ENCODE measurements at places on chromosomes 2 and 18.

DNA sequence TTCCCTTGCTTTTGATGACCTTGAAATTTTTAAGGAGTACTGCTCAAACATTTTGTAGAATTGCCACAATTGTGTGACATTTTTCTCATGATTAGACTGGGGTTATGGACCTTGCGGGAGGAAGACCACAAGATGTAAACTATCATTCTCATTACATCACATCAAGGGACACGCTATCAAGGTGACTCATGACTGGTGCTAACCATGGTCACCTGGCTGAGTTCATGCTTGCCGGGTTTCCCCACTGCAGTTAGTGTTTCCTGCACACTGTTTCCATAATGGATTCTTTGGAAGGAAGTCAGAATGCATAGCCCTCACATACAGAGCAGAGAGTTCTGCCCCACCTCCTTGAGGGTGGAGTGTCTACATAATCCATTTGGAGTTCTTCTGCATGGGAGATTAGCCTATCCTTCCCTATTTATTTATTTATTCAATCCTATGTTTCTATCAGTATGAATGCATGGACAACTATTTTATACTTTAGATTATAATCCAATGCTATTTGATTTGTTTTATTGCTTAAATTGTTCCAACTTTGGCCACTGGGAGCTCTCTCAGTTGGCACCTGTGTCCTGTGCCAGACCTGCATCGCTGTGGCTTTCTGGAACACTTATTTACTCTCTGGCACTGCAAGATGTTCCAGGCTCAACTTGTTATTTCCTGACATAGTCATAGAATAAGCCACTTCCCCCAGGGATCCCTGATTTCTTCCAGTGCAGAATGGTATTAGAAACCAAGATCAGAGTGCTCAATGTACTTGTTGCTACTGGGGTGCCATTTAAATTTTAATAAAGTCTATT, 6.0 kb downstream of the MC2R start:
- DNase-seq: no peak

GRCh38 chr2:25595393-25595792, 78.0 kb downstream of the DTNB start:
- DNase-seq: no peak

GRCh38 chr2:219612577-219613286, 14.7 kb upstream of the SLC4A3 start:
- DNase-seq: no peak

DNA sequence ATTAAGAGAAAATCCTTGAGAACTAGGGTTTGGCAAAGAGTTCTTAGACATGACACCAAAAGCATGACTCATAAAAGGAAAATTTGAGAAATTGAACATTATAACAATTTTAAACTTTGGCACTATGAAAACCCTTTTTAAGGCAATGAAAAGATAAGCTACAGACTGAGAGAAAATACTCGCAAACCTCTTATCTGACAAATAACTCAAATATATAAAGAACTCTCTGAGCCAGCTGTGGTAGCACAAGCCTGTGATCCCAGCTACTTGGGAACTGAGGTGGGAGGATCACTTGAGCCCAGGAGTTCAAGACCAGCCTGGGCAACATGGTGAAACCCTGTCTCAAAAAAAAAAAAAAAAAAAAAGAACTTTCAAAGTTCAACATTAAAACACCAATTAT, 70.5 kb downstream of the FAM168B start:
- DNase-seq: no peak

DNA sequence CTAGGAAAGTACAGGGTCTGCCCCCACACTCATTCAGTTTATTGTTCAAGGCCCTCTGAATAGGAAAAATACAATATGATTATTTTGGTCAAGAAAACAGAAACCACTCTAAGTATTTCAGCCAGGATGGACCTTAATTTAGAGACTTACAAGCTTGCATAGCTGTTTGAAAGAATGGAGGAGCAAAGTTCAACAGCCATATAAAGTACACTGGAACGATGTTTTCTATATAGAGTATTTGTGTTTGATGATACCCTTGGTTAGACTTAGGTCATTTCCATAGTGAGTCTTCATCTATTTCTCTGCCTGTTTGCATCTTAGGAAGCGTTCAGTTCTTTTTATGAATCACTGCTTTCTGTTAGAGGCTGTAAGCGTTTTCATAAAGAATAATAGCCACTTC, 366.2 kb downstream of the NUP35 start:
- DNase-seq: no peak

DNA sequence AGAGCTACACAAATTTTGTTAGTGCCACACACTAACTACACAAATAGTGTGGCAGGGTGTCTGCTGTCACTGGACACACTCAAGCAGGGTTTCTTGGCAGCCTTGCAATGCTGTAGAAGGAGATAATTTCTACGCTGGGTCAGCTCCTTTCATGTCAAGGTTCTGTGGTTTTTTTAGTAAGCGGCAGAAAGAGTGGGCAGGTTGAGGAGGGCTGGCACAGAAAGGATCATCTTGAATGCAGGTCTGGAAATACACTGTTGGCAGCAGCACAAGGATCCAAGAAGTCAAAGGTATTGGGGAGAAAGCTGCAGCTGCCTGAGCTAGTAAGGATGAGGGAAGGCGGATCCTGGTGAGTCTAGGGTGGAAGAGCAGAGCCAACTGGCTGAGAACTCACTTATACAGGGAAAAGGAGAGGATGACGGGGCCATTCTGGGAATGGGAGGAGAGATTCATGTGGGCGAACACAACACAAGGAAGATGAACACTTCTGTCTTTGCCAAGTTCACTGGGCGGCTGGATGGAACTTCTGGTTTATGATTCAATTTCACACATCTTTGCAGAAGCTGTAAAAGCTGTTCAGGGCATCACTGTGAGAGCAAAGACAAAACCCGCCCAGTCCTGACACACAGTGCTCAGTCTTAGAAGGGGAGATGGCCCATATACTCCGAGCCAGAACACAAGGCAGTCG, 16.9 kb upstream of the CYRIA start:
- no peak for DNase-seq

DNA sequence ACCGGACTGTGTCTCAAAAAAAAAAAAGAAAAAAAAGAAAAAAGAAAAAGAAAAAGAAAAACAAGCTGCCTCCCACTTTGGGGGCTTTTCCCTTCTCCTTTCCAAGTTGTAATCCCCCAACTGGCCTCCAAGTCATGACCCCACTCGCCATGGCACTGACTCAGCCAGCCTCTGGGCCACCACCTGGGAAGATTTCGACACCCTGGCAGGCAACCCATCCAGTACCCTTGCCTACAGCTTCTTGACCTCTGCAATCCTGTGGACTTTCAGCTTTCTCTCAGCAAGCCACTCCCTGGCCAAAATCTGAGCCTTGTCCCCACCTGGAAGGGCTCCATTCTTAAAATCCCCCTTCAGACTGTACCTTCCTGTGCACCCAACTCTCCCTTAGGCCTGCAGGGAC, 22.3 kb upstream of the FOSL2 start:
- DNase-seq: no peak

DNA sequence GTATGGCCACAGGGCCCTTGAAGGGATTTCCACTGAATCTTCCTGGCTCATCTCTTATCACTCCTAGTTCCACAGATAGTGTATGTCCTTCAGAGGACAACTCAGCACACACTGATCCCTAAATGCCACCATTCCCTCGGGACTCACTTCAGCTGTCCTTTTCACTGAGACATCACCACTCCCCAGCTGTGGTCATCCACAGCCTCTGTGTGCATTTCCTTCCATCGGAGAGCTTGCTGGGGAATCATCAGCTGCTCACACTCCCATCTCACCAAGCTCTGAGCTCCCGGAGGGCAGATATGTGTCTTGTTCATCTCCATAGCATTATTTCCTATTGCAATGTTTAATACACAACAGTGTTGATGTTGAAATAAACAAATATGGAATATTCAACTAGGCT, 759.5 kb downstream of the RNF144A start:
- no peak for DNase-seq

- DNase-seq: no peak
Observed at GRCh38 chr2:18132697-18133096, 254.2 kb downstream of the KCNS3 start.
